ENCODE measurements at places on chromosomes 3 and 15. TPM values are rescaled to one million over a fixed set of nuclear protein-coding genes. Genes with fewer than 3 reads are reported as not detected.
A peak's percentile ranks its signal among the peaks of the same experiment; 100 is the strongest.

LCTL gene
- polyA plus RNA-seq, result not detected

TBC1D23 gene
- 10.2 TPM for polyA plus RNA-seq

NPAP1 gene
- polyA plus RNA-seq, result not detected

ACY1 gene
- polyA plus RNA-seq, result 14.5 TPM

PLAAT1 gene
- not detected for polyA plus RNA-seq

- H3K27ac ChIP-seq, result no peak overlapping the region
- peaks cover 4% of the 10 kb centered on the region for H3K4me1 ChIP-seq
- no peak for DNase-seq
- no peak overlapping the region for H3K4me3 ChIP-seq
Observed at GRCh38 chr3:46603446-46604046, 8.8 kb upstream of the FAM240A start.

DNA sequence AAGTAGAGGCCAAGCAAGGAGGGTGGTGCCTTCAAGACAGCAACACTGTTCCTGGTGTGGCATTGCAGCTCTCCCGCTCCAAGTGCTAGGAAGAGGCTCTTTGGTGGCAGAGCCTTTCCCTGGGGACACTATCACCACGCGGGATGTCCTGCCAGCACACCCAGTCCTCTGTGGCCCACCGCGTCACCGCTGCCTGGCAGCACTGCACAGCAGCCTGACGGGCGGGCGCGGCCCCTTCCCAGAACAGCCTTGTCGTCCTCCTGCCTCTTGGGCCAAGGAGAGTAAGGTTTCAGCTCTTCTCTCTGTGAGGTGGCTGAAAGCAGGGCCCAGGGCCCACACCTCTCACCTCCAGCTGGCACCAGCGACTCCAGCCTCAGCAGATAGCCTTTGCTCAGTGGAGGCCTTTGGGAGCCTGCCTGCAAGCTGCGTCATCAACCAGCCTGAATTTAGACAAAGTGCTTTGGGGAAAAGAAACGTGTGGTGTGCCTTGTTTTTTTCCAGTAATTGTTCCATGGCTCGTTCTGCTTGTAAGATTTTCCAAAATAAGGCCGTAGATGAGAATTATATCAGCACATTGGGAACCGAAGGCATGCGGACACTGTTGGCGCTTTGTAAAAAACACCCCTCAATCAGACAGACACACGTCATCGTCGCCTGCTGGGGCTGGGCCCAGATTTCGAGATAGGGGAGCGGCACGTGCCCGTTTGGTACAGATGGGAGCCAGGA is 65.0 kb downstream of the AAGAB start:
- peaks cover 16% of the 10 kb centered on the region for H3K4me1 ChIP-seq
- H3K27me3 ChIP-seq, result no peaks in the 10 kb centered on the region

- no peak overlapping the region for H3K4me3 ChIP-seq
- H3K27ac ChIP-seq, result no peak overlapping the region
- H3K27me3 ChIP-seq, result no peaks in the 10 kb centered on the region
- H3K4me1 ChIP-seq, result no peaks in the 10 kb centered on the region
Observed at GRCh38 chr15:95972041-95972553, 358.4 kb upstream of the NR2F2 start.

DNA sequence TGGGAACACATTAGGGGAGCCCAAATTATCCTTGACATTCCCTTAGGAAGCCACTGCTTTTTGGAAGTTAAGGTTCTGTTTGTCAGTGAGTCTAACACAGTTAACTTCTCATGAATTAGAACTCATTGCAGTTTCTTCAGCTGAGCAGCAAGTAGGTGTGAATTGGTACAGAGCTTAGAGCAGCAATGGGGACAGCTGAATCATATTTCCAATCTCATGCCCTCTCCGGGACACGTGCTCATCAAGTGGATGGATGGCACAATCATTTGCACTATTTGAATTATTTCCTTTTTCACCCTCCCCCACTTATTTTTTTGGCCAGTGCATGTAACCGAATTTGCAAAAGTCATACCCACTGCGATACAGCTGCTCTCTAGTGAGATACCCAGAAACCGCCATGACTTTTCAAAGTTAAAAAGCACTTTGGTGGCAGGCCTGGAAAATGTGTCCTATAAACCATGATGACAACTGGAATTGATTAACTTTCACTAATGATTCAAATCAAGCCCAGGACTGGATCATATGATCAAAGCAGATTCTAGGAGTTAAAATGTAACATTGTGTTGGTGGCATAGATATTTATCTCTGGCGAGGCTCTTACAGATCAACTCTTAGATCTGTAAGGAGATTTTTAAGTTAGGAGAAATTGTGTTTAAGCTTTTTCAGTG is 76.4 kb downstream of the EBLN2 start:
- H3K27me3 ChIP-seq, result no peaks in the 10 kb centered on the region
- H3K4me3 ChIP-seq, result no peak overlapping the region
- no peak overlapping the region for H3K27ac ChIP-seq
- H3K4me1 ChIP-seq, result no peaks in the 10 kb centered on the region

- H3K36me3 ChIP-seq, result no peaks in the 10 kb centered on the region
- H3K4me3 ChIP-seq, result no peak overlapping the region
- no peak overlapping the region for H3K27ac ChIP-seq
- peaks cover 8% of the 10 kb centered on the region for H3K4me1 ChIP-seq
Observed at GRCh38 chr3:139654637-139655365, 23.0 kb downstream of the NMNAT3 start.

- no peak overlapping the region for H3K27ac ChIP-seq
- no peaks in the 10 kb centered on the region for H3K4me1 ChIP-seq
- H3K36me3 ChIP-seq, result no peaks in the 10 kb centered on the region
- DNase-seq, result no peak
Observed at GRCh38 chr15:43908516-43909050, 81.8 kb downstream of the WDR76 start.

DNA sequence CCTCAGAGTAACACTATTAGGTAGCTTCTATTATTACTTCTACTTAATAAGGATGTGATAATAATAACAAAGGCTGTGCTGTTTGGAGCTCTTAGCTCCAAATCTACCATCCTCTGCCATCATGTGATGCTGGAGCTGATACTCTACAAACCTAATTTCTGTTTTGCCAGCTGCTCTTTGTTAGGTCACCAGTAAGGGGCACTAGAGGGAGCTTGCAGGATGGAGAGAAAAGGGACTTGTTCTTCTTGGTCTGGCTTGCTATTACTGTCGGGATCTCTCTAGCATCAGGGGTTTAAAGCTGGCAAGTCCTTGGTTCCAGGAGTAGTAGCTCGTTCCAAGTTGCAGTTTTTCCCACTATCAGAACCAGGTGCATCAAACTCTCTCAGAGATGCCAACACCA is 194.9 kb upstream of the KBTBD8 start:
- H3K36me3 ChIP-seq, result no peaks in the 10 kb centered on the region
- no peaks in the 10 kb centered on the region for H3K4me1 ChIP-seq
- peaks cover 2% of the 10 kb centered on the region for H3K27me3 ChIP-seq
- no peak overlapping the region for H3K27ac ChIP-seq

DNA sequence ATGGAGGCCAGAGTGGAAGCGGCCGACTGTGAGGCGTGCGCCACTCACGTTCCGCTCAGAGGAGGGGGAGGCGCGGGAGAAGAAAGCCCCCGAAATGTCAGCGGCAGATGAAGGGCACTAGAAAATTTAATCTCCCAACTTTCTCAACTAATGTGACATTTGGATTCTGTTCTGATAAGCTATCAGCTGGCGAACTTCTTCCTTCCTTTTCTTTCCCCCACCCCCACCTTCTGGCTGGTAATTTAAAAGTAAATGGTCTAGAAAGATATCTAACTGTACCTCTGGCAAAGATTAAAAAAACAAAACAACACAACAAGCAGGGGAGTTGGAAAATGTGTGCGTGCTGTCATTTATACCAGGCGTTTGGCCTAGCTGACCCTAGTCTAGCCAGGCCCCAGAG is 26.4 kb upstream of the TMEM115 start:
- H3K27ac ChIP-seq, result no peak overlapping the region
- no peak for DNase-seq
- no peak overlapping the region for H3K4me3 ChIP-seq
- no peaks in the 10 kb centered on the region for H3K27me3 ChIP-seq
- no peaks in the 10 kb centered on the region for H3K4me1 ChIP-seq

GRCh38 chr3:17810759-17811158 is 68.3 kb upstream of the TBC1D5 start:
- no peaks in the 10 kb centered on the region for H3K27me3 ChIP-seq
- H3K27ac ChIP-seq, result no peak overlapping the region
- no peak overlapping the region for H3K4me3 ChIP-seq
- no peak for DNase-seq

GRCh38 chr3:194243172-194243837 is 107.4 kb downstream of the HES1 start:
- H3K4me1 ChIP-seq, result peaks cover 9% of the 10 kb centered on the region
- no peaks in the 10 kb centered on the region for H3K36me3 ChIP-seq
- no peak overlapping the region for H3K27ac ChIP-seq
- no peak for DNase-seq
- no peak overlapping the region for H3K4me3 ChIP-seq

GRCh38 chr3:155323063-155323666 is 29.7 kb upstream of the STRIT1 start:
- no peak overlapping the region for H3K27ac ChIP-seq
- DNase-seq, result peak; percentile 46
- no peaks in the 10 kb centered on the region for H3K4me1 ChIP-seq
- H3K4me3 ChIP-seq, result no peak overlapping the region

GRCh38 chr3:113620091-113620490 is 76.4 kb downstream of the USF3 start:
- H3K27me3 ChIP-seq, result no peaks in the 10 kb centered on the region
- peak; percentile 15 for DNase-seq
- H3K27ac ChIP-seq, result peak overlapping the region; percentile 55
- no peaks in the 10 kb centered on the region for H3K36me3 ChIP-seq

- no peaks in the 10 kb centered on the region for H3K4me1 ChIP-seq
- no peak overlapping the region for H3K27ac ChIP-seq
- no peaks in the 10 kb centered on the region for H3K36me3 ChIP-seq
- H3K27me3 ChIP-seq, result peaks cover 2% of the 10 kb centered on the region
- H3K4me3 ChIP-seq, result no peak overlapping the region
Observed at GRCh38 chr3:148711981-148712666, 14.4 kb downstream of the AGTR1 start.

GRCh38 chr3:110564674-110565073 is 506.9 kb upstream of the NECTIN3 start:
- no peaks in the 10 kb centered on the region for H3K27me3 ChIP-seq
- no peaks in the 10 kb centered on the region for H3K36me3 ChIP-seq
- no peak overlapping the region for H3K4me3 ChIP-seq
- no peaks in the 10 kb centered on the region for H3K4me1 ChIP-seq
- no peak overlapping the region for H3K27ac ChIP-seq
- no peak for DNase-seq

- H3K4me1 ChIP-seq, result peaks cover 29% of the 10 kb centered on the region
- no peak overlapping the region for H3K27ac ChIP-seq
- no peak overlapping the region for H3K4me3 ChIP-seq
- no peaks in the 10 kb centered on the region for H3K36me3 ChIP-seq
- H3K27me3 ChIP-seq, result no peaks in the 10 kb centered on the region
Observed at GRCh38 chr3:9036404-9037131, 73.3 kb upstream of the RAD18 start.

DNA sequence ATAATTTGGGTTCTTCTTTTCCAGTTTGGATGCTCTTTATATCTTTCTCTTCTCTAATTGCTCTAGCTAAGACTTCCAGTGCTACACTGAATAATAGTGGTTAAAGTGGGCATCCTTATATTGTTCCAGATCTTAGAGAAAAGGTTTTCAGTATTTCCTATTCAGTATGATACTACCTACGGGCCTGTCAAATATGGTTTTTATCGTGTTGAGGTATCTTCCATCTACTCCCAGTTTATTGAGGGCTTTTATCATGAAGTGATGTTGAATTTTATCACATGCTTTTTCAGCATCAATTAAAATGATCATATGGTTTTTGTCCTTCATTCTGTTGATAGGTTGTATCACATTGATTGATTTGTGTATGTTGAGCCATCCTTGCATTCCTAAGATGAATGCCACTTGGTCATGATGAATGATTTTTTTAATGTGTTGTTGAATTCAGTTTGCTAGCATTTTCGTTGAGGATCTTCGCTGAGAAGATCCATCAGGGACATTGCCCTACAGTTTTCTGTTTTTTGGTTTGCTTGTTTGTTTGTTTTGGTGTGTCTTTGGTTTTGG is 3.0 kb upstream of the LRRC34 start:
- H3K4me1 ChIP-seq, result peaks cover 26% of the 10 kb centered on the region
- no peak for DNase-seq
- H3K4me3 ChIP-seq, result no peak overlapping the region
- peaks cover 3% of the 10 kb centered on the region for H3K27me3 ChIP-seq
- no peak overlapping the region for H3K27ac ChIP-seq

DNA sequence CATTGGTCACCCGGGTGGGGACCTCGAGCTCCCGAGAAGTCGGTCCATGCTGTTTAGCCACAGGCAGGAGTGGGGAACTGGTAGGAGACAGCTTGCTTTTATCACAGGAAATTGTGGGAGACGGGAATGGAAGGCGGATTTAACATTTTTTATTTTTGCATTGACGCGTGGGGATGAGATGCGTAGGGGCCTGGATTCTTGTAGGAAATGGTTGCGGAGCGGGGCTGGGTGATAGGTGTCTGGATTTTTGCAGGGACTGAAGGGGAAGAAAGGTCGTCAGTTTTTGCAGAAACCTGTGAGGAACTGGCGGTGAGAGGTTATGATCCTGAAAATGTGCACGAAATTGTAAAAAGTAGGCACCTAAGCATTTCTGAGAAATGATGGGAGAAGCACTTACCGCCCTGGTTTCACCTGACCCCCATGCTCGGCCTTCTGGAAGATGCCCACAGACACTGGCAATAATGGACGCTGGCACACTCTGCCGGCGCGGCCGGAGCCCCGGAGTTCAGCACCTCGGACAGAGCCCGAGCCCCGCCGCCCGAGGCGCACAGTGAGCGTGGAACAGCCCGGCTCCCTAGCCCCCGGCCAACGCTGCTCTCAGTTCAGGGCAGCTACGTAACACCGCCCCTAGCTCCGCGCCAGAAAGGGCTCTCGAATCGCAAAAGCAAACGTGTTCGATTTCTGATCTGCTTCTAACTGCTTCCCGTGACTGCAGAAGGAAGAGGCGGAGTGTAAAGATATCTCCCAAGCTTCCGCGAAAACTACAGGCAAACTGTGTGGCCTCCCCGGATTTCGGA is 928 bp downstream of the ANKRD34C start:
- no peak overlapping the region for H3K27ac ChIP-seq
- H3K4me1 ChIP-seq, result no peaks in the 10 kb centered on the region
- H3K36me3 ChIP-seq, result no peaks in the 10 kb centered on the region
- H3K4me3 ChIP-seq, result no peak overlapping the region

DNA sequence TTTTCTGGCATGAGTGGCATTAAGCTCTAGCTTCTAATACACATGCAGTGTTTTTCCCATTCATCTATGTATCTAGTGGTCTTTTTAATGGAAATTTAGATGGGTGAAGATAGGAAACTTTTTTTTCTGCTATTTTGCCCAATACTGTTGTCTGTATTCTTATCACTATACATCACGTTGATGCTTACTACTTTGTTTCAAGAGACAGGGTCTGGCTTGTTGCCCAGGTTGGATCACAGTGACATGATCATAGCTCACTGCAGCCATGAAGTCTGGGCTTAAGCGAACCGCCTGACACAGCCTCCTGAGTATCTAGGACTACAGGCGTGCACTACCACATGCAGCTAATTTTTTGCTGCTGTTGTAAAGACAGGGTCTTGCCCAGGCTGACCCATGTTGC is 84.6 kb downstream of the PEAK1 start:
- H3K4me3 ChIP-seq, result no peak overlapping the region
- H3K27ac ChIP-seq, result no peak overlapping the region
- H3K27me3 ChIP-seq, result no peaks in the 10 kb centered on the region
- H3K4me1 ChIP-seq, result no peaks in the 10 kb centered on the region
- no peaks in the 10 kb centered on the region for H3K36me3 ChIP-seq
- no peak for DNase-seq

Measured in CD14-positive monocyte (primary cell).